Fibroblast of lung (primary cell): ENCODE measurements at places on chromosomes 3 and 15. TPM values are rescaled to one million over a fixed set of nuclear protein-coding genes. Genes with fewer than 3 reads are reported as not detected.

DNA sequence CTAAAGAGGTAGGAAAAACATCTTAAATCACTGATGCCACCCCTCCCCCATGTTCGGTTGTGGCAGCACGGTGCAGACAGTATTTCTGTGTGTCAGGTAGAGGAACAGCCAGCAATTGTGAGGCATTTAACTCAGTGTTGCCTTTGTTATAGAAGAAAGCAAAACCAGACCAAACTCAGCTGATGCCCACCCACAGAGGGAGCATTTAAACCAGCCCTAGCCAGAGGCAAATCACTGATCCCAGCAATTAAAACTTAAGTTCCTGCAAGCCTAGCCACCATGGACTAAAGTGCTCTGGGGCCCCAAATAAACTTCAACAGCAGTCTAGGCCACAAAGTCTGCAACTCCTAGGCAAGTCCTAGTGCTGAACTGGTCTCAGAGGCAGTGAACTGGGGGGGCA lies 94.5 kb downstream of the CFAP20DC start:
- no peak for DNase-seq

DNA sequence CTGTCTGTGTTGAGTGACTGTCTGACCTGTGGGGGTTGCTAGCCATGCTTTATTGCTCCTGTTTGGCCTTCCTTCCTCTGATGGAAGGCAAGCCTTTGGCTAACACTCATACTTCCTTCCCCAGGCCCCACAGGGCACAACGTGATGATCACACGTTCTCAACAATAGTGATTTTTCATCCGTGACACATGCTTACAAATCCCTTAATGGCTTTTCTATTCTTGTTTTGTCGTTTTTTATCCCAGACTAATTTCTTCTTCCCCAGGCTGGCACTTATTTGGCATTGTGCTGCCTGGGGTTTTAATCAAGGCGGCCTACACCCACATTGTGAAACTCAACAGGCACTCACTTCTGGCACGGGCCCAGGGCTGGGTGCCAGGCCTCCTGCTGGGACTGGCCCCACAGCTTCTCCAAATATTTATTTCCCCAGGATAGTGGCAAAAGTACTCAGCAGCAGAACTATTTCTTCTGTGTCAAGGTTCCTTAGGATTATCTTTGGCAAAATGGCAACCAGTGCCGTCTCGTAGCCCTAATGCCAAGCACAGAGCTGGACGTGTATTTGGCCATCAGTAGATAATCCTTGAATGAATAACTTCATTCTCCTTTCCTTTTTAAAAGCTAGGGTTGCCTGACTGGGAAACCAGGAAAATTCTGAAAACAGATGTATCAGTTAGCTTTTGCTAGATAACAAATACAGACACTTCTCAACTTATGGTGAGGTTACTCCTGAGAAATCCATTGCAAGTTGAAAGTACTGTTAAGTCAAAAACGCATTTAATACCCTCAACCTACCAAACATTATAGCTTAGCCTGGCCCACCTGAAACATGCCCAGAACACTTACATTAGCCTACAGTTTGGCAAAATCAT lies 30.6 kb downstream of the CMTM7 start:
- peak; percentile 88 for DNase-seq

The LRTM1 gene
- not detected in 2 replicates for total RNA-seq

GRCh38 chr3:156952011-156952410 lies 125.9 kb downstream of the LEKR1 start:
- no peak for DNase-seq
